ENCODE measurements at places on chromosomes 1 and 21.
A peak's percentile ranks its signal among the peaks of the same experiment; 100 is the strongest.

GRCh38 chr21:26715878-26716506 lies 129.2 kb downstream of the ADAMTS1 start:
- DNase-seq: peak; percentile 9

DNA sequence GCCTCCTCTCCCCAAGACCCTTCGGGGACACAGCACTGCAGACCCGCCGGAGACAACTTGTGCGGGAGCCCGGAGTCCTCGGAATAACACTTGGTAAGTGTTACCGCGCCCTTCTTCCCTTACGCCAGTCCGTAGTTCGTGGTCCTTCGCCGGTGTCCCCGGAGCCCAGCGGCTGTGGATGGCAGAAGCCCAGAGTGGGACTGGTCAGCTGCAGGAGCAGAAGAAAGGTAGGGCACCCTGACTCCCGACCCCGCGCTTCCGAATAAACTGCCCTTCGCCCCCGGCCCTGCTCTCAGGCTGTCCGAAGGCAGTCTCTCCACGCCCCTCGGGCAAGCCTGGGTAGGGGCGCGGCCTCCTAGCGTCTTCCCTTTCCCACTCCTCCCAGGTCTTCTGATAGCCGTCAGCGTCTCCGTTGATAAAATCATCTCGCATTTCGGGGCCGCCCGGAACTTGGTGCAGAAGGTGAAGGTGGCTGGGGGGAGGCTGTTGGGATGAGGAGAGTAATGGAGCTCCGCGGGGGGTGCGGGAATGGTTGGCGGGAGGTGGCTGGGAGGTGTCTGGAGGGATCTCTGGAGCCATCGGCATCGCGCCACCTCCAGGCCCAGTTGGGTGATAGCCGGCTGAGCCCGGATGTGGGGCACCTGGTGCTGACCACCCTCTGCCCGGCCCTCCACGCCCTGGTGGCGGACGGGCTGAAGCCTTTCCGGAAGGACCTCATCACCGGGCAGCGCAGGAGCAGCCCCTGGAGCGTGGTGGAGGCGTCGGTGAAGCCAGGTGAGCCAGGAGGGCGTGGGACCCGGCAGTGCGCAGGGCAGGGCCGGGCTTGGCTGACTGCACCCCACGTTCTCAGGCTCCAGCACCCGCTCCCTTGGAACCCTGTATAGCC lies 4.3 kb downstream of the RUSC1 start:
- DNase-seq: peak; percentile 33

DNA sequence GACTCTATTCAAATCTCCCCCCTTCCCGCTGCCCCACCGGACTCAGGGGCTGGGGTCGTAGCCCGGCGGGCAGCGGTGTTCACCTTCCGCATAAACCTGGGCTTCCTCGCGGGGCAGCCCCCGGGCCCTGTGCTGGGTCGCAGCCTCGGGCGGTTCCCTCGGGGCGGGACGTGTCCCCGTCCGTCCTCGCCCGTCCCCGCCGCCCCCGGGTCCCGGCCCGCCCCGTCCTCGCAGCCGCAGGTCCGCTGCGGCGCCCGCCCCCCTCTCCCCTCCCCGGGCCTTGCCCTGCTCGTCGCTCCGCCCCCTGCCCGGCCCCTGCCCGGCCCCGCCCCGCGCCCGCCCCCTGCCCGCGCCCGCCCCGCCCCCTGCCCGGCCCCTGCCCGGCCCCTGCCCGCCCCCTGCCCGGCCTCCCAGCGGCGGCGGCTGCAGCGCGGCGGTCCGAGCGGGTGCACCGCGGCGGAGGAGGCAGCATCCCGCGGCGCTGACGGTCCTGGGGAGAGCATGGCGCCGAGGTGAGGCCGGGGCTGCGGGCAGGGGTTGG lies at the start of gene COL18A1:
Gene COL18A1, plus strand, starts transcription at position 436 of the 541 bp plus-strand sequence. Its CDS starts 66 bp downstream, at position 502.
- DNase-seq: peak; percentile 39

DNA sequence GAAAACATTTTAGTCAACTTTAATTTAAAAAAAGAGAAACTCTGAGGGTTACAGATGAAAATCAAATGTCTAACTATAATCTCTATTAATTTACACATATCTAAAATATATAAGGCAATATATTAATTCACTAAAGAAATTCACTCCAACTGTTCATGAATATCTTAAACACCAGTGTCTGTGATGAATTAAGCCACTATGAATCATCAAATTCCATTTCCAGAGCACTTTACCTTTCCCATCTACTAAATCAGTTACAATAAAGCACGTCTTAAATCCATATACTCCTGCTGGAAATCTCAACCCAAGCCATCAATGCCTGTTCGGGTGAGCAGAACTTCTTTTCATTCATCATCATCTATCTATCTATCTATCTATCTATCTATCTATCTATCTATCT lies 4.3 kb downstream of the TAF5L start:
- DNase-seq: no peak

- DNase-seq: no peak
These were observed 41.7 kb downstream of the FASLG start for GRCh38 chr1:172700556-172700955.

- no peak for DNase-seq
These were observed 61.5 kb downstream of the ARHGEF16 start for GRCh38 chr1:3515774-3516480.

GRCh38 chr1:230923176-230923575 lies 54.9 kb upstream of the C1orf198 start:
- no peak for DNase-seq

GRCh38 chr1:167121375-167122120 lies 27.7 kb downstream of the STYXL2 start:
- no peak for DNase-seq

DNA sequence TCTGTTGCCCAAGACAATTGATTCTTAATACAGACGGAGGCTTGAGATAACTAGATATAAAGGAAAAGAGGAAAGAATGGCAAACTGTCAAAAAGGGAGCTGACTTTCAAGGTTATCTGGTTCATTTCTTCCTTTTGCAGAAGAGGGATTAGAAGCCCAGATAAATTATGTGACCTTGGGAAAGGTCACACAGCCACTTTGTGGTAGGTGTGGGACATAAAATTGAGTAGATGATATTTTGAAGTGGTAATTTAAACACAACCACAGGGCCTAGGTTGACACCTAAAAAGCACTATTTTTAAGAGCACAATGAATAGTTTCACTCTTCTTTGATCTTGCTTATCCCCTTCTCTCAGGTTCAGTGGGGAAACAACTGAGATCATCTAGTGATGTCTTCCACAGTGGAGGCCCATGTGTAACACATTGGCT lies 16.9 kb upstream of the KIAA0040 start:
- DNase-seq: no peak

DNA sequence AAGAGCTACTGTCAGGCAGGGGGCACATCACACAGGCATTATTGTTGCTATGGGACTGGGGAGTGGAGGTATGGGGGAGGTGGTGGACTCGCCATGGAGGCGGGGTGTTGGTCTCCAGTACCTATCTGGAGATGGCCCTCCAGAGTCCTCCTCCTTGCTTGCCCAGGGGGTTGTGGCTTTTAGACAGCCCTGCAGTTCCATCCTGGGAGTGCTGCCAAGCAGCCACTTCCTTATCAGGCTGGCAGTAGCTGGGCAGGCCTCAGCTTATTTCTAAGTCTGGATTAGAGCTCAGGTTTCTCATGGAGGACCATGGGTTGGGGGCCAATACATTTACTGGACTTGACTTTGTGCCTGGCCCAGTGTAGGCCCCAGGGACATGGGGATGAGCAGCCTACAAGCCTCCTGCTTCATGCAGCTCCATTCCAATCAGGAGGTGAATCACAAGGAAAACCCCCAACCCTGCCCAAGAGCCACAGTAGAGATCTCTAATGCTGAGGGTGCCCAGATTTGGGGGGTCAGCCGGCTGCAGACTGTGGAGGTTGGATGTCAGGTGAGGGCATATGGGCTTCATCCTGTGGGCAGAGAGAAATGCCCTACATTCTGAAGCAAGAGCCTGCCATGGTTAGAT lies 210.7 kb upstream of the EDN2 start:
- DNase-seq: no peak

DNA sequence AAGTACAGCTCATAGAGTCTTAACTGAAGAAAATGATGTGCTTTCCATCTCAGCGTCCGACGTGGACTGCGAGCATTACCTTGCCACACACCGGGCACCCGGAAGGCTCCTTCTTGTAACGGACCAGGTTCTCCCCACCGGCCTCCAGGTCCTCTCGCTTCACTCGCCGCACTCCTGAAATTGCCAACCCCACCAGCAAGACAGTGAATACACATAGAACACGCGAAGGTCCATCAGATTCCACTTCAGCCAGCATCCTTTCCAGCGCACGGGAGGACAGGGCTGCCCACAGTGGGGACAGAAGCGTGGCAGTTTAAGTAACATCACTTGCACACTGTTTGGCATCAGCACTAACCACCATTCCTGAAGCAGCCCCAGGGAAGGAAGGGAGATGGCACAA lies 53.3 kb downstream of the PRDM15 start:
- no peak for DNase-seq

DNA sequence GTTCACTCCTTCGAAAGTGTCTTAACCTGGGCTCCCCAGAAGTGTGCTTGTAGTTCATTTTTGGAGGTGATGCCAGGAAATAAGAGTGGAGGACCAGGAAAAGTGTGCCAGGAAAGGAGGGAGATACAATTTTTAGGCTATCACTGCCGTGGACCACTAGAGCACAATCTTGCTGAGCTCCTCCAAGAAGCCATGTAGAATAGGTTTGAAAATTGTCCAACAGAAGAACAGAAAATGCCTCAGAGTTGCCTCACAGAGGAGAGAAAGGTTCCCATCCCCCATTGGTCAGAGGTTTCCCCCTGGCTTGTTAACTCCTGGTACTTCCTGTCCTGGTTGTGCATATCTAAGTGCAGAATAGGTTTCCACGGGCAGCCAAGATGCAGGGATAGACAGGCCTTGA lies 41.6 kb downstream of the CATSPERE start:
- no peak for DNase-seq

GRCh38 chr1:14693949-14694348 lies 95.5 kb downstream of the KAZN start:
- no peak for DNase-seq

- DNase-seq: no peak
These were observed 15.9 kb downstream of the PTPRF start for GRCh38 chr1:43546388-43547100.

GRCh38 chr1:155678027-155678426 lies 10.5 kb downstream of the YY1AP1 start:
- DNase-seq: no peak

GRCh38 chr1:67588178-67588855 lies 96.7 kb upstream of the GADD45A start:
- DNase-seq: no peak

DNA sequence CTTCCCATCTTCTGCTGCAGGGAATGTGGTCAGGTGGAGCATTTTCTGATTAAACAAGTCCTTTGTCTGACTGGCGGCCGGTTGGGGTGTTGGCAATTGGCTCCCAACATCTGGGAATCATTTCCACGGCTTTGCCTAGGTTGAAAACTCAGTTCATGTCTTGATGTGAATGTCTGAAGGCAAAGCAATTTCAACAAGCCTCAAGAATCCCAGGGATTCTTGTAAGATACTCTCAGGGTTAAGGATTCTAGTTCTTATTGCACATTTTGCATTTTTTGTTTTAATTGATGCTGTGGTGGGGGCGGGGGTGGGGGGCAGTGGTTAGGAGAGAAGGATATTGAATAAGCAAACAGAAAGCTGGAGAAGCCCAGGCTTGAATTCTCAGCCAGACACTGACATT lies 273.9 kb downstream of the KIF26B start:
- DNase-seq: no peak

DNA sequence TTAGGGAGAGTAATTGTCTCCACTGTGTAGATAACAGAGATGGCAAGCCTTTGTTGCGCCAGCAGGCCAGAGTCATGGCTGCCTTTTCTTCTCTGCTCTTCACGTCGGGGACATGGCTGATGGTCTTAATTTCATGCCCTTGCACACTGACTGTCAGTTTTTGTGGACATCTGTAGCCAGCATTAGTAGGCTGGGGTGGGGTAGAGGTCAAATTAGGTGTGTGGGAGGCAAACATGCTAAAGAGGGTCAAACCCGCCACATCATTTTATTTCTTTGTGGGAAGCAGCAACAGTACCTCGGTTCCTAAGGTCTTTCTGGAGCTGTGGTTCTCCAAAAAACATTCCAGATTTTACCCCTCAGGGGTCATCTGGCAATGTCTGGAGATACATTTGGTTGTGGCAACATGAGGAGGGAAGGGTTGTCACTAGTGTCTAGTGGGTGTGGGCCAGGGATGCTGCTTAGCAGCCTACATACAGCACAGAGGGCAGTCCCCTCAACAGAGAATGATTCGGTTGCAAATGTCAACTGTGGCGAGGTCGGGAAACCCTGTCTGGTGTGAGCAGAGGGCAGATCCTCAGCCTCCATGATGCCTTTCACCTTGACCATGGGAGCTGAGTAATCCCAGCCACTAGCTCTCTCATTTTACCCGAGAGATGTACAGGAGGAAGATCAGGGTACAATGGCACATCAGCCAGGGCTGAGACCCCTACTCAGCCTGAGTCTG lies 14.7 kb downstream of the RUNX1 start:
- peak; percentile 67 for DNase-seq

DNA sequence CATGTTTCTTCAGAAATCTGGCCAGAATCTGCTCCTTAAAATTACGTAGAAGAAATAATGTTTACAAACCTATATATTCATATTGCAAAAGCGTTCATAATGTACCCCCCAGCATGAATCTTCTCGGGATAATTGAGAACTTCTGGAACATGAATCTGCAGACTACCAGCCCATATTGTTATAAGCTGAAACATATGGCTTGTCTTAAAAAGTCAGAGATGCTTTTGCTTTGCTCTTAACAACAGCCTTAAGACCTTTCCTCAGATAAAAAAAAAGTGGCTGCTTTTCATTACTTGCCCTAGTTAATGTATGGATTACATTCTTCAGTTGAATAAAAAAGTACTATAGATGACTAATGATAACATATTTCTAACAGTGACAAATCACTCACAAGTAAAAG lies 15.0 kb upstream of the ZZZ3 start:
- no peak for DNase-seq

- no peak for DNase-seq
These were observed 6.1 kb downstream of the PTPN14 start for GRCh38 chr1:214545293-214545692.

- DNase-seq: no peak
These were observed 109.6 kb downstream of the SLC45A1 start for GRCh38 chr1:8427493-8427892.

DNA sequence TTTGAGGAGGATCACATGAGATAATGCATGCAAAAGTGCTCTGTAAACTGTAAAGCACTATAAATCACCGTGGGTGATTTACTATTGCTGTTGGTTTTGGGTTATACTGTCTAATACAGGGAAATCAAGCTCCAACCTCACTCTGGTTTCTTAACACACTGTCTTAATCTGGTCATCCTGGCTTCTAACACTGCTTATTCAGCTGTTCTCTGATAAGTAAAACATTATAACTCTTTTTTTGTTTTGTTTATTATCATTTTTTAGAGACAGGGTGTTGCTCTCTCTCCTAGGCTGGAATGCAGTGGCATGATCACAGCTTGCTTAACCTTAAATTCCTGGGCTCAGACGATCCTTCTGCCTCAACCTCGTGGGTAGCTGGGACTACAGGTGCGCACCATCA lies 21.9 kb upstream of the LSM10 start:
- DNase-seq: no peak

Data from activated naive CD8-positive, alpha-beta T cell treated with anti-CD3 and anti-CD28 coated beads, Interleukin-2, amount 50 U/mL, for 24 hours (primary cell).